Karpas-422 (cell line): ENCODE measurements at places on chromosomes 5 and 9.

DNA sequence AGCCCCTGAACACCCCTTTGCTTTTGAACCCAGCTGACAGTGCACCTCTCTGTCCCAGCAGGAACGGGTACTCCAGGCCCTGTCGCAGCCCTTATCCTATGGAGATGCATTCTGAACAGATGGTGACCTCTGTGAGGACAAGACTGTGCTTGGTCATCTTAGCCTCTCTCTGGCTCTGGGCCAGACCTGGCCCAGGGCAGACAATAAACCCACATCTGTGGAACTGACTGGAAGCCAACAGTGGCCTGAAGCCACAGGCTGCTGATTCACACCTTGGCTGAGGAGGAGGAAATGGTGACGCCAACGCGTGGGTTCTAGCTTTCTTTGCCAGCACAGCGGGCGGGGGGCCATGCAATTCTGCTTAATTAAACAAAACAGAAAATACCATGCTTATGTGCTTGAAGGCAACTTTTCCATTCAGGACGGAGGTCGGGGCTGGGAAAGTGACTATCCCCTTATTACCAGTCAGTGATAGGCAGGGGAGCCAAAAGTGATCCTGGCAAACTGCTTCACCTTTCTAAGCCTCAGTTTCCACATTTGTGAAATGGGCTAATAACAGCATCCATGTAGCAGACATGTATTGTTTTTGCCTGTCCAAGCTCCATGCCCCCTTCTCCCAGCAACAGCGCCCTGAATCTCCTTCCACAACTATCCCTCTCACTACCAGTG, 10.8 kb downstream of the SH3PXD2B start:
- DNase-seq: no peak

GRCh38 chr9:93058355-93059010, at the start of gene SUSD3:
Gene SUSD3 (plus strand): TSS chr9:93058701. CDS start chr9:93058743, 42 bp downstream.
- peak; percentile 87 for DNase-seq

- DNase-seq: no peak
Measured at GRCh38 chr9:15018096-15018637, 107.9 kb upstream of the FREM1 start.

DNA sequence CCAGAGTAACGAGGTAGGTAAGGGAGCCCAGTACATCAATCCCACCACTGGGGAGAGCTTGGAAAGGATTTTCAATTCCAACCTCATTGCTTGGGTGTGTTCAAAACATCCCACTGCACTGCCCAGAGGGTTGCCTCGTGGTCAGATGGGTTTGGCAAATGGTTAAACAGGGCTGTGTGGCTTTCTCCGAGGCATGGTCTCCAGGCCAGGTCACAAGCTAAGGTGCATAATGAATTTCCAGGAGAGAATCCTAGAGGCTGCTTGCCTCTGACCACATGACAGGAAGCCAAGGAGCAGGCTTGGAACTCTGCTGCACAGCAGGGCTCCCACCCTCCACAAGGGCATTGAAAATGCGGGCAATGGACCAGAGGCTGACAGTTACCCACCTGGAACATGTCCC, 51.6 kb downstream of the DAP start:
- DNase-seq: no peak

GRCh38 chr5:10251405-10251804, 1.3 kb downstream of the CCT5 start:
- DNase-seq: no peak

DNA sequence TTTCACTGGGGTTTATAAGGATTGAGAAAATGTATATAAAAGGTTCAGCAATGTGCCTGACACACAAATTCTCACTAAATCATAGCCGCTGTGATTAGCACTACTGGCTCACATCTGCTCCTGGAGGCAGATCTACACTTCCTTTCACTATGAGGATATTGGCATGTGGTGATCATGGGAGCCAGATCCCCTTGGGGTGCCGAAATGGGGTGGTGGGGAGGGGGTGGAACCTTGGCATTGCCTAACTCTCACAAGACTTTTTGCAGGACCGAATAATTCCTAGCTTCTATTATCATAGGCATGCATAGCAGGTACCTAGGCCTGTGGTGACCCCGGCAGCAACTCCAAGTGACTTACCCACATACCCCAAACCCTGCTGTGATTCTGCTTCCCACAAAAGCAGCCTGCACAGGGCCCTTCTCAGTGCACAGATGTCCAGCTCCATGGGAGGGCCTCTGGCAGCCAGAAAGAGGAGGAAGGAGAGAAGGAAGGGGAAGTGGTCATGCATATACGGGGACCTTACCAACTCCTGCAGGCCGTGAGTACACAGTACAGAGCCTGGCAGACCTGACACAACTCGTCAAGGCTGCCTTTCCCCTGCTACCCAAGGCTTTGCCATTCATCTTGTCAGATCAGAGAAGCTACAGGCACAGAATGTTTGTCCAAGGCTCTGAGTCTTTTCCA, 61.3 kb upstream of the IQGAP2 start:
- DNase-seq: no peak

DNA sequence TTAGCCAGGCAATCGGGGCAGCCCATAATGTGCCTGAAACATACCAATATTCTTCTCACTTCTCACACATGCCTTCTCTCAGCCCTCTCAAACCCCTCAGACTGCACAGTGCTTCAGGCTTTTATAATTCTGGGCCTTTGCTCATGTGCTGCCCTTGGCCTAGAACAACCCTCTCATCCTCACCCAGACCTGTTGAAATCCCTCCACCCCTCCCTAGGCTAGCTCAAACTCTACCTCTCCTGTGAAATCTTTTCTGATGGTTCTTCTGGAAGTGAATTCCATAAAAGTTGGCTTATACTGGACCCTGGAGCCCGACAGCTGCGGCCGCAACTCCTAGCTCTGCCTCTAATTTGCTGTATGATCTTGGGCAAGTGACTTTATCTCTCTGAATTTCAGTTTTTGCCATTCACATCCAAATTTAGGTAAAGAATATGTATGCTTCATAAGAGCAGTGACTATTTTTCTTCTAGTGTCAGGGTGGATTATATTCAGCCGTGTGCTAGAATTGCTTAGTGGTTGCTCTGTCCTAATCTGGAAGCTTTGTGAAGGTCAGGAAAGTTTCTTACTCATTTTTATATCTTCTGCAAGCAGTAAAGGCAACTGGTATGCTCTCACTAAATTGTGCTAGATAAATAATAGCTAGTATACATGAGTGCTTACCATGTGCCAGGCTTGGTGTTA, 221.4 kb downstream of the MAPKAP1 start:
- DNase-seq: no peak

- peak; percentile 49 for DNase-seq
Measured at GRCh38 chr9:111662576-111663300, 1.3 kb downstream of the GNG10 start.

GRCh38 chr5:139058121-139058520, 140.0 kb downstream of the SIL1 start:
- DNase-seq: no peak

DNA sequence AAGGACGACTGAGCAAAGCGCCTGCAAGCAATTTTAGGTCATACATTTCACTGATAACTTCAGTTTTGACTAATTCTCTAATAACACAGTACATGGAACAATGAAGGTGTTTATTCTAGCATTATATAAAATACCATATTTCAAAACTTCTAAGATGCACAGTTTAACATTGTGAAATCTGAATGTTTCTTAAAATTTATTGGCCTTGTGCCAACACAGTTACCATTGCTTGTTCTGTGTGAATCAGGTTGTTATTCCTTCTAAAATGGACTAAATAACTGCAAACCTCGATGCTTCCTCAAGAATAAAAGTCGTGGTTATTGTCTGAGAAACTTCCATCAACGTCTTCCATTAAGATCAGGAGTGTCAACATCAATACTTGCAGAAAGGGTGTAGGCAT, 8.0 kb downstream of the MCC start:
- DNase-seq: no peak

DNA sequence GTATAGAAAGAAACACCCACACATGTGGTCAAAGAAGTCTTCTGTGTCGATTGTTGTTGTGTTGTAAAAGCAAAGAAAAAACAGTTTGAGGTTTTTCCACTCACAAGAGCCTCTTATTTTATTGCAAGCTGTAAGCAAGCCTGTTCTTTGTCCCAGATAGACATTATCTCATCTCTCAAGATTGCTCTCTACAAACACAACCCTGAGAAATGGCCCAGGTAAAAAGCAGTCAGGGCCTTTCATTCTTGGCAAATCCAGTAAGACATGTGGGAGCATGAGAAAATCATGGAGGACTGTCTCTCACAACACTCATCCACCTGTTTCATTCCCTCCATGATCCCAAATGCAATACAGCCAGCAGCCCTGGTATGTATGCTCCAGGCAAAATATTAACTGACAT, 286.6 kb upstream of the POU5F2 start:
- DNase-seq: no peak

DNA sequence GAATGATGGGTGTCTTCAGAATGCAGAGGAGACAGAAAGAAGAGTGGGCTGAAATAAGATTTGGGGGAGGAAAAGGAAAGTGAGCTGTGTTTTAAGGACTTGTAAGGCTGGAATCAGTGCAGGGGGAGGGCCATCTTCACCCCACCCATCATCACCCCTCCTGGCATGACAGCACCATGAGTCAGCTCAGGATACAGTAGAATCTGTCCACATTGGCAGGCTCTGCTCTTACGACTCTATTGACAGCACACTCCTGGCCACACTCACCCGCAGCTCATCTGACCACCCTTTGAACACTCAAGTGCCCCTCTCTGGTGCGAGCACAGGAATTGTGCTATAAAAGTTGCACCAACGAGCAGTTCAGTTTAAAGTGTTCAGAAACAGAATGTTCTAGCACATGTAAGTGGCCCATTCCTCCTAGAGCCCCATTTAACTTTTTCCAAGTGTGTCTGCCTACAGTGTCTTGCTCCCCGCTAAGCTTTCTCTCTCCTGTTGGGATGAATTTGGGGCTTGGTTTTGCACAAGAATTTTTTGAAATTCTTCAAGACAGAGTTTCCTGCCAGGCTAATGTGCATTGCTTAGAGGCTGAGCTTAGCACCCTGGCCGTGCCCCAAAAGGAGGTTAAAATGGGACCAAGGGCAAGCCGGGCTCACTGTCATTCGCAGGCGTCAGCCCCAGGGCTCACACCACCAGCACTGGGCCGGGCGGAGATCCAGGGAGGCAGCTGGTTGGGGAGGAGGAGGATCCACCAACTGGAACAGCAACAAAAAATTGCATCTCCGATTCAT, 12.0 kb downstream of the ADRA1B start:
- DNase-seq: no peak

DNA sequence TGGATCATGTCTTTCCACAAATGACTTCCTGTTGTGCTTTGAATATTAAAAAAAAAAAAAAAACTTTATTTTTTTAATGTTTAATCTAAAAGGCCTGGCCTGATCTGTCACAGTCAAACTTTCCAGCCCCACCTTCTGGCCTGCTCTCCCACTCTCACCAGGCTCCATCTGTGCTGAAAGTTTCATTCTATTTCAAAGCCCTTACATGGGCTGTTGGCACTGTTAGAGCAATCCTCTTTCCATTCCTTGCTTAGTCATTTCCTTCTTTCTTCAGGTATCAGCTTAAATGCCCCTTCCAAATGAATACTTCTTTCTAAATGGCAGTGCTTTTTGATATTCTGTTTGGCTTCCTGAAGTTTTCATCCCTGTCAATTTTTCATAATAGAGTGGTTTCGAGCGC, 1104.8 kb upstream of the C9orf72 start:
- DNase-seq: no peak

- DNase-seq: no peak
Measured at GRCh38 chr9:80707120-80707519, 982.2 kb downstream of the TLE1 start.

DNA sequence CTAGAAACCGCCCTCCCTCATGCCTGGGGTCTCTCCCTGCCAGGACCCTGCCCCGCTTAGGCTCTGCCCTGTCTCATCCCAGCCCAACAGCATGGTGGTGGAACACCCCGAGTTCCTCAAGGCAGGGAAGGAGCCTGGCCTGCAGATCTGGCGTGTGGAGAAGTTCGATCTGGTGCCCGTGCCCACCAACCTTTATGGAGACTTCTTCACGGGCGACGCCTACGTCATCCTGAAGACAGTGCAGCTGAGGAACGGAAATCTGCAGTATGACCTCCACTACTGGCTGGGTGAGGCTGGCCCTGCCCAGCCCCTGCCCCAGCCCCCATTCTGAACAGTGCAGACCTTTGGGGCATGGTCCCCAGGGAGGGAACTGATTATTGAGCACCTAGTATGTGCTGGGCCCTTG, 33.9 kb downstream of the GSN start:
- DNase-seq: no peak

- no peak for DNase-seq
Measured at GRCh38 chr5:95934207-95934804, 27.3 kb downstream of the ELL2 start.

DNA sequence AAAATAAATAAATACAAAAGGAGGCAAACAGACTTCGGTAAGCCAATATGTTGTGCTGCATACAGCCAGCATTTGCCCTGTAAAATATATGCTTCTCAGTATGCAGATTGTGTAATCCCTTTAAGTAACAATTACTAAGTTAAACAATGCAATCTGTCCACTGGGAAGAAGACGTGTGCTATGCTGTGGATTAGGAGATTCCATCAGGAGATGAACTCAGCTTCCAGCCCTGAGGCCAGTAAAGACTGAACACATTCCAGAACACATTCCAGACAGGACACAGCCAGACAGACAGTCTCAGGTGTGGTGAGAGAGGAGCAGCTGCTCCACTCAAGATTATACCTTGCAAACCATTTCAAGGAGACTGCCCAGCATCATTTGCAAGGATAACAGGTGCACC, 97.8 kb downstream of the MPDZ start:
- DNase-seq: no peak

DNA sequence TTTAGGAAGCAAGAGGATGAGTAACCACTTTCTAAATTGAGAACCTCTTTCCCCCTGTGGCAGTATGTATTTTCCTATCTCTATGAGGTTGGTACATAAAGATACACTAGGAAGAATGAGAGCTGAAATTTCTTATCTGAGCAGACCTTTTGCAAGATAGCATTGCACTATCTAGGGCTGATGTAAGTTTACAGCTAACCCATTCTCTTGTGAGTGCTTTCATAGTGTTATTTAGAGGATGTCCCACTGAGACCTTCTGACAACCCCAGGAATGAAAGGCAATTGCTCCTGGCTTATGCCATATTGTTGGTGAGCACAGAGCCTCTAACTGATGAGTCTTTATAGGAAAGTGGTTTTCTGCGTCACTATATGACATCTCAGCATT, 1209.3 kb upstream of the CDH6 start:
- DNase-seq: no peak

DNA sequence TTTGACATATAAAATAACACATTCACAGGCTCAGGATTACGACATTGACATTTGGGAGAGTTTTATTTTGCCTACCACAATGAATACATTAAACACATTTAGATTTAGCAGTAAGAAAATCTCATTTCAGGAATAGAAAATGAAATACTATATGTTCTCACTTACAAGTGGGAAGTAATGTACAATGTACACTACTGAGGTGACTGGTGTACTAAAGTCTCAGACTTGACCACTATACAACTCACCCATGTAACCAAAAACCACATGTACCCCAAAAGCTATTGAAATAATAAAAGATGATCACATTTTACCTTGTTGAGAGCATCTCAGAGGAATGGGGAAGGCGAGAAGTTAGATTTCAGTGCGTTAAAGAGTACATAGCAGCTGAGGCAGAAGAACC, 1202.4 kb upstream of the SEMA6A start:
- DNase-seq: no peak

- DNase-seq: no peak
Measured at GRCh38 chr5:141703133-141703561, 21.1 kb upstream of the ARAP3 start.
